Heart right ventricle (tissue), 16 donors: ENCODE measurements at places on chromosomes 2 and 18.
A peak's percentile ranks its signal among the peaks of the same experiment; 100 is the strongest.

DNA sequence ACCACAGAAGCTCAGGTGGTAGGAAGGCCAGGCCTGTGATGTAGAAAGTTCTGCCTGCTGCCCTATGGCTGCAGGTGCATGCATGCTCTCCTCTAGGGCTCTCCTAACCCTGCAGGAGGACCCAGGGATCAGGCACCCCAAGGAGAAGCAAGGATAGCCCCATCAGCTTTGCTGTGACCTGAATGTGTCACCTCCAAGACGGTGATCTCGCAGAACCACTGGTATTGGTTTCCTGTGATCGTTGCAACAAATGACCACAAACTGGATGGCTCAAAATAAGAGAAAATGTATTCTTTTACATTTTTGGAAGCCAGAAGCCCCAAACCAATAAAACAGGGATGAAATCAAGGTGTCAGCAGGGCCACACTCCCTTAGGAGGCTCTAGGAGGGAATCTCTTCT lies 327.3 kb downstream of the BCL11A start:
- H3K4me3 ChIP-seq, result no peak overlapping the region
- no peaks in the 10 kb centered on the region for H3K36me3 ChIP-seq
- H3K27ac ChIP-seq, result no peak overlapping the region
- no peaks in the 10 kb centered on the region for H3K4me1 ChIP-seq
- DNase-seq, result no peak
- H3K27me3 ChIP-seq, result no peaks in the 10 kb centered on the region

DNA sequence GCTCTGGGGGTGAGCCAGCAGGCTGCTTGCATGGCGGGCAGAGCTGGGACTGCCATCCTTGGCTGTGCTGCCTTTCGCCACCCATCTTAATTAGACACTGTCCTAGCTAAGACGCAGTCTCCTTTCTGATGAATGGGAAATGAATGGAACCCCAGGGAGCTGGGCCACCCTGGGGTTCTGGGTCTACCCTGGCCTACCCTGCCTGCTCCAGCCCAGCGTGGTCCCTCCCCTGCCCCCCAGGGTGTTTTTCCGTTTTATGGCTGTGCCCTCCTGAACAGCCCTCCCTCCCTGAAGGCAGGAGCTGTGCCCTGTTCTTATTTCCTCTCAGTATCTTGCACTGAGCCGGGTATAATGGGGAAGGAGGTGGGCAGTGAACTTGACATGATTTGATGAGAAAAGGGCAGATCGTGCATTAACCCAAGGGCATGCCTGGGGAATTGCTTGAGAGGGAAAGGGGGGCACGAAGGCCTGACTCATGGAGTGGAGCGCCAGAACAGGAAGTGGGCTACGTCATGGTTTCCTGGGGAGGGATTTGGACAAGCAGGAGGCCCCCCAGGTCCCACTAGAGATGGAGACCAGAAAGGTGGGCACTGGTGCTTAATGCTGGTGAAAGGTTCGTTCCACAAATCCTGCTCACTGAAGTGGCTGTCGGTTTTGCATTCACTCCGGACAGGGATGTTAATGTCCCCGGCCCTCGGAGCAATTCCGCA lies 165.0 kb downstream of the KLHL29 start:
- H3K27me3 ChIP-seq, result no peaks in the 10 kb centered on the region
- no peaks in the 10 kb centered on the region for H3K36me3 ChIP-seq
- H3K27ac ChIP-seq, result peak overlapping the region; percentile 14
- DNase-seq, result no peak
- H3K4me3 ChIP-seq, result no peak overlapping the region

- H3K36me3 ChIP-seq, result no peaks in the 10 kb centered on the region
- H3K27me3 ChIP-seq, result no peaks in the 10 kb centered on the region
- DNase-seq, result peak; percentile 27
- H3K4me3 ChIP-seq, result no peak overlapping the region
Measured at GRCh38 chr2:206989311-206989710, 50.0 kb downstream of the CPO start.

- no peaks in the 10 kb centered on the region for H3K4me1 ChIP-seq
- no peaks in the 10 kb centered on the region for H3K27me3 ChIP-seq
- no peak overlapping the region for H3K27ac ChIP-seq
- no peak for DNase-seq
Measured at GRCh38 chr2:102172745-102173144, 14.1 kb upstream of the IL1RL2 start.

- no peak overlapping the region for H3K27ac ChIP-seq
- no peak overlapping the region for H3K4me3 ChIP-seq
- H3K4me1 ChIP-seq, result peaks cover 5% of the 10 kb centered on the region
- no peak for DNase-seq
Measured at GRCh38 chr2:225037415-225038230, 4.6 kb downstream of the DOCK10 start.
